ENCODE measurements at places on chromosomes 4 and X.

- DNase-seq, result no peak
These were observed 123.7 kb downstream of the CBLL2 start for GRCh38 chrX:22396408-22396807.

GRCh38 chrX:149470955-149471354 lies 34.2 kb downstream of the IDS start:
- DNase-seq, result peak; percentile 83

DNA sequence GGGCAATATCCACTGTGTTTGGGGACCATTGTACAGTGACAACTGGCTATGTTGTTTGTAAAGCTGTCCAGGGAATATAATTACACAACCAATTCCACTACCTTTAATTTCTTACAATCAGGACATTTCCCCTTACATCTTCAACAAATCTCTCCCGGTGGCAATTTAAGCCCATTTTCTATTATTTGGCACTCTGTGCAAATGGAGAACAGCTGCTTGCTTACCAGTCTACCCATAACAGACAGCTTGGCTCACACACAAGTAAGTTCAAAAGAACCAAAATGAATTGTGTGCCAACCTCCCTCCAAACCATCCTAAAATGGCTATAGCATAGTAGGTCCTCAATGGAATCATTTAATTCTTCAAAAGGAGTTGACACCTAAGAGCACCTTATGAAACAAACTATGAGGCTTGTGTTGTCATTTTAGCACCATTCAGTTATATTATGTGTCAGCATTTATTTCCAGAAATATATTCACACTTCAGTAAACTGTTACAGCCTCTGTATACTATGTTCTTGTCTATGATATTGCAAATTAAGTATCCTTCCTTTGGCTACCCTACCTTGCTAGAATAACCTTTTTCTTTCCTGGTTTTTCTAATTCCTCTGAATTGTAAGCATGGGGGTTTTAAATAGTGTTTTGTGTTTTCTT lies 18.4 kb downstream of the GABRA4 start:
- no peak for DNase-seq

DNA sequence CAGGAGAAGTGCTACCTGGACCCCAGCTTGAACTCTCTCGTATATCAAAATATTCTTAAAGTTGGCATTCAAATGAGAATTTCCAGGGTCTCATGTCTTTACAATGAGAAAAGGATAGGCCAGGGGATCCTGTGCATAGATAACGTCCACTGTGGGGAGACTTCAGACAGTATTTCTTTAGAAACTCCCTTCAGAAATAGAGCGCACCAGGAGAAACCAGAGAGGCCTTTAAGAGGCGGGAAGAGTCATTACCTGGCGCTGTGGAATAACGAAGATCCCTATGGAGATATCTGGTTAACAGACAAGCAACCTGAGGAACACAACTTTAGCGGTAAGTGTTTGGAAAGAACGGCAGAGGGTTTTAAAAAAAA lies 600 bp downstream of the RADX start:
- DNase-seq, result peak; percentile 28

- peak; percentile 81 for DNase-seq
These were observed 126.3 kb downstream of the NEK1 start for GRCh38 chr4:169485791-169486742.

DNA sequence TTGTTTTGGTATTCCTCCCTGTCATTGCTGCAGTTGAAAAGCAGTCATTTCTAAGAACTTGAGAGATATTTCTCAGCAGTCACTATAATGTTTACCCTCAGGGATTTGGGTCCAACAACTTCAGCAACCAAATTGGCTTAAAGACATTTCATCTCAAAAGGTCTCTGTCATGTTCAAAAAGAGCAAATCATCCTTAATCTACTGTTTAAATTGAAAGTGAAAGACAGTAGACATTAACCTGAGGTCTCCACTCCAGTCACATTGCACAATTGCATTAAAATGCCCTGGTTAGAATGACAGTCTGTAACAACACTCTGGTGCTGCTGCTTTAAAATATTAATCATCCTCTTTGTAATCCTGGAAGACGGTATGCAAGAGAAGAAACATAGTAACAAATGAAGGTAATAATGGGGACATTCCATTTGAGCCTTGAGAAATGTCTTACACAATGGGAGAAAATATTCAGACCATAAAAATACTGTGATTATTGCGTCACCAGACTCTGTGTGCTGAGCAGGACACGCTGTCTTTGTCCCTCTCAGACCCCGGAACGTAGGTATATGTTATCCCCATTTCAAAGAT lies 90.2 kb upstream of the UNC5C start:
- DNase-seq, result peak; percentile 35

GRCh38 chrX:19734111-19734510 lies 153.3 kb downstream of the SH3KBP1 start:
- no peak for DNase-seq

DNA sequence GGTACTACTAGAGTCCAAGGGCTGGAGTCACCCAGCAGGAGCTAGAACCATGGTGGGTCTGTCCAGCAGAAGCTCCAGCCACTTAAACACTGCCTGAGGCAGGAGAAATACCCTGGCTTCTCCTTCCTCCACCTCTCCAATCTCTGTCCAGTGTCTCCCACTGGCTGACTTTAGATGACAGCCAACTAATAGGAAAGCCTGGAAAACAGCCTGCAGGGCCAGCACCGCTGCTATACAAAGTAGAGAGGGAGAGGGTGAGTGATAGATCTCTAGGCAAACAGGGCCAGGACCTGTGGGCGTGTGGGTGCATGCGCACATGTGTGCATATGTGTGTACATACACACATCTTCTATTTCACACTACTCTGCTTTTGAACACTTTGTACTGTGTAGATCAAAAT lies 56.5 kb upstream of the ATP8A1 start:
- no peak for DNase-seq

DNA sequence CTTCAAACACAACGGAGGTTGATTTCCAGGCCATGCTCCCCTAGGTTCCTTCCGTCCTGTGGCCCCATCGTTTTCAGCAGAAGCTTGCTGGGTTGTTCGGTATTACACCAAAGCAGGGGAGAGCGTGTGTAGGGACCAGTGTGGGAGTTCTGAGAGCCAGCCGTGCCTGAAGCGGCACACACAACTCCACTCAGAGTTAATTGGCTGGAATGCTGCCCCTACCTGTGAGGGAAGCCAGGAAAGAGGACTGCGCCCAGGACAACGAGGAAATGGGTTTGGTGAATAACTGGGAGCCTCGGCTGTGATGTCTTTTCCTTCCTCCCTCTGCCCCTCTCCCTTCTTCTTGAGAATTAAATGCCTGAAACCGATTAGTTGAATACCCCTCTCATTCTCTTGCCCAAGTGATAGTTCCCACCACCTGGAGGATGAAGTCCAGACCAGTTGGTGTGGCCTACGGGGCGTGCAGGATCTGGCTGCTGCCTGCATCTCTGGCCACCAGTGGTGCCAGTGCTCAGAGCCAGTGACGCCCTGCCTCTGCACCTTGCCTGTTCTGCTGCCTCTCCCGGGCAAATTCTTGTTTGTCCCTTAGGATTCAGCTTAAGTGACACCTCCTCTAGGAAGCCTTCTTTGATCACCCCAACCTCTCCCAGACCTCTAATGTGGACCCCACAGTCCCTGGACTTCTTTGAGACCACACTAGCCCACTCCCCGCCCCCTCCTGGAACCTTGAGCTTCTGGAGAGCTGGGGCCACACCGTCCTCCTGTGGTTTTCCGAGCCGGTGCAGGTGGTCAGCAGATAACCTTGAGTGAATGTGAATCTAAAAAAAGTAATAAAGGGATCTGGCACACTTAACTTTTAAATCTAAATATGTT lies 33.6 kb downstream of the TBC1D14 start:
- no peak for DNase-seq

DNA sequence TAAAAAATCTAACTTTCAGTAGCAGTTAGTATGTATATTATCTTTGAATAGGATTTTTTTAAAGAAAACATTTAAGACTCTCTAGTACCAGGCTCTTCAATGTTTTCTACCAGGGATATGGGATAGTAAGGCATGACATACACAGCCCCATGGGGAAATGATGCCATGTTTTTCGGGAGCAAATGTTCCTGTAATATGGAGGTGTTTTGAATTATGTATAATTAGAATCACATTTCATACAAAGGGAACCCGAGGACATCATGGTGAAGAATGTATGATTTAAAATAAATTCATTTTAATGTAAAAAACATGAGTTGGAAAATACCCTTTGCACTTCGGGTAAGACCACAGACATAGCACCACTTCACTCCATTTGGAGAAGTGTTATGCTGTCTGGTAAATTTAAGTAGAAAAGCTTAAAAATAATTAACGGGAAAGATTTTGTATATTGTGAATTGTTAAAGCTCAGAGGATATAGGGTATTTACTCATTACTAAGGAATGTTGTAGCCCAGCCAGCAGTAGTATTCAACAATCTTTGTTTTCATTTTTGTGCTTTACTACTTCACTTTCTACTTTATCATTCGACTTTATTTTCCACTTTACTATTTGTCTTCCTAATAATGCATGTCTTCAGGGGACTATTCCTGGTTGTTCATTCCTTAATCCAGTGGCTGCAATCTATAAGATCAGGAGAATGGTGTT lies 2050.7 kb downstream of the ARAP2 start:
- no peak for DNase-seq

DNA sequence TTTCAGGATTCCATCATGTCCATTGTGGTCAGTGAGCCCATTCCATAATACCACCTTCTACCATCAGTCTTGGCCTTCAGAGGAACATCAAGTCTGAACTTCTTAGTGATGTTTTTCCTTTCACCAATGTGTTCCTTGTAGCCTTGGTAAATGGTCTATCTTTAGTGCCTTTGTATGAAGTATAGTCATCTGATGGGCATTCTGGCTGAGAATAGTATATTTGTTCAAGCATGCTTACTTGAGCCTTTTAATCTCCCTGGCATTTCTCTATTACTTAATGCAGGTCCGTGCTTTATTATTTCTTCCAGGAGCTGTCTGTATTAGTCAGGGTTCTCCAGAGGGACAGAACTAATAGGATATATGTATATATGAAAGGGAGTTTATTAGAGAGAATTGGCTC lies 99.7 kb downstream of the TLL1 start:
- no peak for DNase-seq
